ENCODE measurements at places on chromosomes 6 and 20. TPM values are rescaled to one million over a fixed set of nuclear protein-coding genes. Genes with fewer than 3 reads are reported as not detected.

- DNase-seq = no peak
Measured at GRCh38 chr6:12772416-12772815, 55.8 kb downstream of the PHACTR1 start.

DNA sequence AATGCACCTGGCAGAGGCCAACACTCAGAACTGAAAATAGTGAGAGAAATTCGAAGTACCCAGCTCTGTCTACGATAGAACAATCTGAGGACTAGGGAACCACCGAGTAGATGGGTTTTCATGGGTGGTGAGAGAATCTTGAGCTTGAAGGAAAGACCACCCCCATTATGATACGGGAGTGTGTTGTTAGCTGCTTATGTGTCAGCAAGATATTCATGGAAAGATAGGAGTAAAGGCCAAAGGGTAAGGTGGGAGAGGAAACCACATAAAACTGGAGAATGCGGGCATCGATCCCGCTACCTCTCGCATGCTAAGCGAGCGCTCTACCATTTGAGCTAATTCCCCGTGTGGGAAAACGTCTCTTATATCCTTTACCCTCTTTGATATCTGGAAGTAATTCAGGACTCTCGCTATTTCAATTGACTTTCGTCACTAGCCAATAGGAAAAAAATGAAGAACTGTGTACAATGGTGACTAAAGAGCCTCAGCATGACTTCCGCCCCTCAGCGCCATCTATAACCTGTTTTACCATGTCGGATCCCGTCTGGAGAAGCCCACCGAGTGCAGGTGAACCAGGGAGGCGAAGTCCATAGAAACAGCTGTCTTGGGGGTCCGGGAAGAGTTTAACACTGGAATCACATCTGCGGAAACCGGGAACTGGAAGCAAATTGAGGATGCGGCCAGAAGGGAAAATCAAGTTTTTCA is 25.0 kb upstream of the ABT1 start:
- peak; percentile 81 for DNase-seq

GRCh38 chr20:25461786-25462545 is 54.5 kb downstream of the GINS1 start:
- peak; percentile 25 for DNase-seq

DNA sequence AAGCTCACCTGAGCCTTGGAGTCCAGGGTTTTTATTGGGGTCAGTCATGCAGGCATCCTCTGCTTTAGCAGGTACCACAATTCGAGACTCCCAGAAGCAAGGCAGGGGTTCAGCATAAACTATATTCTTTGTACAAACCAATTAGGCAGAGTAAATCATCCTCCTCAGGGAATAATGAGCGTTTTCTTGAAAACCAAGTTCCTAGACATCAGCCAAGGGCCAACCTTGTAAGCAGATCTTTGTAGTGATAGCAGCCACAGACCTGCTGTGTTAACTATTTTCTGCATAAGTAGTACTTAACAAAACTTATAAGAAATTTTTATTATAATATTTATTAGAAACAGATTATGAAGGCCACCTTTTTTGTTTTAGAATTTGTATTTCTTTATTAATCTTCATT is 74.7 kb downstream of the STXBP5 start:
- DNase-seq = no peak

GRCh38 chr20:17452441-17452840 is 78.7 kb downstream of the BFSP1 start:
- DNase-seq = no peak

- no peak for DNase-seq
Measured at GRCh38 chr20:54079652-54080051, 9.3 kb upstream of the BCAS1 start.

GRCh38 chr6:63418741-63419140 is 99.0 kb upstream of the LGSN start:
- DNase-seq = no peak

DNA sequence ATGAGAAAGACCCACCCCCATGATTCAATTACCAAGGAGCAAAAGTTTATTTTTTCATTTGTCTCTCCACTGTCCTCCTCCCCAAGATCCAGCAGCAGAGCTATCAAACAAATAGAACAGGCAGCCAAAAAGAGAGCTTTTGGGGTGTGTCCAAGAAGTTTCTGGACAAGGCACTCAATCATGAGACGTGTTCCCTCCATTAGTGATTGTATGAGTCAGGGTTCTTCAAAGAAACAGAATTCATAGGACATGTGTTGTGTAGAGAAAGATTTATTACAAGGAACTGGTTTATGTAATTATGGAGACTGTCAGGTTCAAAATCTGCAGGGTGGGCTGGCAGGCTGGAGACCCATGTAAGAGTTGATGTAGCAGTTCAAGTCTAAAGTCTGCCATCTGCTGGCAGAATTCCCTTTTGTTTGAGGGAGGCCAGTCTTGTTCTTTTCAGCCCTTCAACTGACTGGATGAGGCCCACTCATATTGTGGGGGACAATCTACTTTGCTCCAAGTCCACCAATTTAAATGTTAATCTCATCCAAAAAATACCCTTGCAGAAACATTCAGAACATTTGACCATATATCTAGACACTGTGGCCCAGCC is 248.1 kb upstream of the OPRM1 start:
- no peak for DNase-seq

GRCh38 chr6:150102750-150103270 is 33.9 kb upstream of the ULBP3 start:
- DNase-seq = no peak

DNA sequence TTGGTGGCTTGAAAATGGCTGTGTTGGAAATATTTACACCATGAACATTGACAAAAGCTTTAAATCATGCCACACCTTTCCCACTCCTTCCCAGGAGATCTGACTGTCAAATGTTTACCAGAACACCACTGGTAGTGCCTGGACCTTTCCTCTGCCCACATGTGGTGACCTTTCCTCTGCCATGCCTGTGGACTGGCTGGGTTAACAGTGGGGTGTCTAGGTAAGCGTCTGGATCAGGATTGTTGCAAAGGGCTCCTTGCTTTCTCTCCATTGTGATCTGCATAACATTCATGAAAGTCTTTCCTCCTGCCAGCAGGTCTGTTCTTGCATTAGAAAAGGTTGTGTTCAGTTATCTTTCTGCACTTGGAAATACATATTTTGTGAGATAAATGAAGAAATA is 572.7 kb downstream of the DHX35 start:
- no peak for DNase-seq

GRCh38 chr20:36102809-36103596 is 51.5 kb upstream of the EPB41L1 start:
- DNase-seq = no peak

- DNase-seq = peak; percentile 33
Measured at GRCh38 chr6:131281471-131282270, 146.4 kb downstream of the AKAP7 start.

GRCh38 chr20:44598423-44599305 is 16.3 kb downstream of the PKIG start:
- DNase-seq = no peak

DNA sequence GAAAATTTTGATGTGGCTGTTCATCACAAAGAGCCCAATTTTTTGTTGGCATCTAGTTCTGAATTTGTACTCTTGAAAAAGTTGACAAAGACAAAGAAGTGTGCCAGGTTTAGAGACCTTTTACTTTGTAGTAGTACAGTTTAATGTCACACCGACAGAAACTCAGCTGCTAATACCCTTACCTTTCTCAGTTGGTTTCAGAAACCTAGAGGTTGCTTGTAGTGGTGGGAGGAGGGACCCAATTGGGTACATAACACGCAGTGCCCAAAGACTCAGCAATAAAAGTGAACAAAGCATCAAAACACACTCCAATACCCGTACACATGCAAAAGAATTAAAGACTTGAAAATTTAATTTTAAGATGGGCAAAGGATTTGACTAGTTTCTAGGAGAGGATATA is 203.7 kb downstream of the CDKAL1 start:
- DNase-seq = no peak

DNA sequence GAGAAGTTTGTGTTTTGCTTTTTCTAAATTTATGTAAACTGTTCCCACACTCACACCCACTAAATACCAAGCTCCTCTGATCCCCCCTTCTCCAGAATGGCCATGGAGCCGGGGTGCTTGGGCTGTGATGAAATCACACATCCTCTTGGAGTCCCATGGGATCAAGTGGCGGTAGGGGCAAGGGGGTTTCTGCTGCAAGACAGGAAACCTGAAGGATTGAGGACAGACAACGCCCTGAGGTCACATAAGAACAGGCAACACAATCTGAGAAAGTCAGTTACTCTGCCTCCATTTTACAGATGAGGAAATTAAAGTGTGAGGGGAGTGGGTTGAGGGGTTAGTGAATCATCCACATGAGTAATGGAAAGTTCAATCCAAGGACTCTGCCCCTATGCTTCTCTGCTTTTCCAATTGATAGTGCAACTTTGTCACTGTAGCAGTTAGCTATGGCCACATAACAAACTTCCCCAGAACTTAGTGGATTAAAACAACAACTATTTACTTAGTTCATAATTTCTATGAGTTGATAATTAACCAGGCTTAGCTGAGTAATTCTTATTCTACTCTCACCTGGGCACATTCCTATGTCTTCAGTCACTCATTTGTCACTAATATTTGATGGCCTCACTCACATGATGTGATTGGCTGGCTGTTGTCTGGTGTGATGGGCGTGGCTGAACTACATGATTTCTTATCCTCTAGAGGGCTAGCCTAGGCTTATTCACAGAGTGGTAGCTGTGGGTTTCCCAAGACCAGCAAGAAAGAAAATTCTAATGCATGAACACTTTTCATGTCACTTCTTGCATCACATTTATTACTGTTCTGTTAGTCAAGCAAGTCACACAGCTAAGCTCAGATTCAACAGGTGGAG is 311.1 kb upstream of the RNF24 start:
- DNase-seq = no peak

DNA sequence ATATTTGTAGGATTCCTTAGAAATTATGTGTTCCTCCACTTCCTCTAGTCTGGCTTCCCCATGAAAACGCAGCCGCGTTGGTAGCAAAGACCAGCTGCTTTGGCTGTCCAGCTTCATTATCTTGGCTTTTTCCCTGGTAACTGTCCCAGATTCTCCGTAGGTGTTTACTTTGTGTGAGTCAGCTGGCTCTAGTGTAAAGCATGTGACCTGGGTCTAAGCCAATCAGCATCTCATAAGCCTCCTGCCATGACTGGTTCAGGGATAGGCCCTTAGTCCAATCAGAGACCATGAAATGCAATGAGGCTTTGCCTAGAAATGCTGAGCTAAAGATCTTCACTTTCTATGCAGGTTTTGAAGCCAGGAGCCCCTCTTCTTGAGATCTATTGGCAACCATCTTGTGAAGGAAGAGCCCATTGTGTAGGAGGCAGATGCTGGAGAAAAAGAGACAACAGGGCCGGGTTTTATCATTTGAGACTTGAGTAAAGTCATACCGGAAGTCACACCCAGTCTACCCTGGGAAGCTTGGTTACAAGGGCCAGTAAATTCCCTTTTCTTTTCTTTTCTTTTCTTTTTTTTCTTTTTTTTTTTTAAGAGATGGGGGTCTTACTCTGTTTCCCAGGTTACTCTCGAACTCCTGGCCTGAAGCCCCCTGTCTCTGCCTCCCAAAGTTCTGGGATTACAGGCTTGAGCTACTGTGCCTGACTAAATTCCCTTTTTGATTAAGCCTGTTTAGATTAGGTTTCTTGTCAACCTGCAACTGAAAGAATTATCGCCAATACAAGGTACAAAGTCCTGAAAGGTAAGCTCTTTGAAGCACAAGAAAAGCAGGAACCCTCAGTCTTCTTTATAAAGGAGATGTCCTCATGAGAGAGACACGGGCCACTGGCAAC is 256.5 kb upstream of the RREB1 start:
- DNase-seq = no peak

DNA sequence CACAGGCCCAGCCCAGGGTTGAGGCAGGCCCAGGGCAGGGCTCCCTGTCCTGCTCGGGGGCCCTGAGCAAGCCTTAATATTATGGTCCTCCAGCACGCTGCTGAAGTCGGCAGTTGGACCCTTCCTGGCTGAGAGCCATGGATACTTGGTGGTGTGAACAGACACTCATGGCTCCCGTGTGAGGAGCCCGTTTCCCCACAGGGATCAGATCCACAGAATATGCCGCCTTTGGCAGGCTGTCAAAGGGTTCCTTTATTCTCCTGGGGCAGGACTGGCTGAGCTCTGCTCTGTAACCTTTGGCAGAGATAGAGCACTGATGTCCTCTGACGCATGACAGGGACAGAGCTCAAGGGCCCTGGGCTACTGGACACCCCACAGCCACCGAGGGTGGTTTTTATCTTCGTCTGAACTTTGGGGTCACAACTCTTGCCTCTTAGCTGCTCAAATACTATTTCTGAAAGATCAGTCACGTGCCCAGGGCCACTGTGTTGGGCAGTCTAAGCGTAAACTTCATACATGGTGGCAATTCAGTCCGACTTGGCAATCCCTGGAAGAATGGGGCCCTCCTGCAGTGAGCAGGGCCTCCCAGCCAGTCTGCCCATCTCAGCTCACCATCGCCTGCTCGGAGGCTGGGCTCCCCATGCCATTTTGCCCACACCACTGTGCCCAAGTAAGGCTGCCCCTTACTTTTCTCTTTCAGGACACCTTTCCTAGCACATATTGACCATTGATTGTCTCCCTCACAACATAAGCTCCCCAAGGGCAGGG is 49.1 kb downstream of the TTI1 start:
- no peak for DNase-seq

- DNase-seq = no peak
Measured at GRCh38 chr6:170003027-170003426, 251.6 kb downstream of the ERMARD start.

GRCh38 chr6:88367248-88367647 is 201.1 kb upstream of the CNR1 start:
- no peak for DNase-seq

DNA sequence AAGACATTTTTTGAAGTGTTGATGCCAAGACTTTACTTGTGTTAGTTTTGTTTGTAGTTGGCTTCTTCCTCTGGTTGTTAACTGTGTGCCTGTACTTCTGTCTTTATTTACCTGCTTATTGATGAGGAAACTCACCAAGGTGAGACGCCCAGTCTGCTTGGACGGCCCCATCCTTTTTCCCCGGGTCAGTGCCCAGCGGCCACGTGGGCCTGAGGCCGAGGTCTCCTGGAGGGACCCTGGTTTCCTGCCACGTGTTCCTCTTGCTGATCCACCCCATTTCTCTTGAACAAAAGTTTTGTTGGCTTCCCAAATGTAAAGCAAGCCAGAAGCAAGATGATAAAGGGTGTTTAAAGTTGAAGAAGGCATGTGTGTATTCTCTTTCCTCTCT is 24.8 kb downstream of the DUSP22 start:
- no peak for DNase-seq

DNA sequence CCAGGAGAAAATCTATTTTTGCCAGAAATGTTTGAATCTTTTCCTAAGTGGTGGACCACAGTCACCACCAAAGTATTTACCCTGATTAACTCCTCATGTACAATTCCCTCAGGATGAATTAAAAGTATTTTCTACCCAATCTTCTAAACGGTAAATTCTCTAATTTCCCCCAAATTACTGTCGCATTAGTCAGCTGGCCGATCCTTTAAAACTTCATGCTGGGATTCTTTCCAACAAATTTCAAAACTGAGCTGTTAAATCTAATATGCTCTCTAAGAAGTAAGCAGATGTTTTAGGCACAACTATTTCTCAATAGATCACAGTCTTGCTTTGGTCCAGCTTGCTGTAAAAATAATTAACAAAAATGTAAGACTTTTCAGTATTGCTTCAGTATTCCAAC is 447.2 kb downstream of the FRK start:
- DNase-seq = peak; percentile 30

The LTB gene
- polyA plus RNA-seq = 0.78 TPM

The ERVFRD-1 gene
- 0.09 TPM for polyA plus RNA-seq

The CBLN4 gene
- polyA plus RNA-seq = 0.52 TPM

The IFT52 gene
- 42.7 TPM for polyA plus RNA-seq

The SUMO4 gene
- 0.56 TPM for polyA plus RNA-seq

The ABHD16B gene
- polyA plus RNA-seq = not detected

The CRNKL1 gene
- 22.9 TPM for polyA plus RNA-seq

The FYN gene
- 120 TPM for polyA plus RNA-seq

The SAMD5 gene
- polyA plus RNA-seq = not detected

The CNR1 gene
- 0.22 TPM for polyA plus RNA-seq

Measured in muscle of arm (tissue), 14 donors.